ENCODE measurements at places on chromosomes 11 and 22.

- peak; percentile 19 for DNase-seq
Observed at GRCh38 chr11:6911948-6912347, 8.9 kb upstream of the OR2D3 start.

- no peak for DNase-seq
Observed at GRCh38 chr22:30252411-30253204, 6.0 kb upstream of the LIF start.

DNA sequence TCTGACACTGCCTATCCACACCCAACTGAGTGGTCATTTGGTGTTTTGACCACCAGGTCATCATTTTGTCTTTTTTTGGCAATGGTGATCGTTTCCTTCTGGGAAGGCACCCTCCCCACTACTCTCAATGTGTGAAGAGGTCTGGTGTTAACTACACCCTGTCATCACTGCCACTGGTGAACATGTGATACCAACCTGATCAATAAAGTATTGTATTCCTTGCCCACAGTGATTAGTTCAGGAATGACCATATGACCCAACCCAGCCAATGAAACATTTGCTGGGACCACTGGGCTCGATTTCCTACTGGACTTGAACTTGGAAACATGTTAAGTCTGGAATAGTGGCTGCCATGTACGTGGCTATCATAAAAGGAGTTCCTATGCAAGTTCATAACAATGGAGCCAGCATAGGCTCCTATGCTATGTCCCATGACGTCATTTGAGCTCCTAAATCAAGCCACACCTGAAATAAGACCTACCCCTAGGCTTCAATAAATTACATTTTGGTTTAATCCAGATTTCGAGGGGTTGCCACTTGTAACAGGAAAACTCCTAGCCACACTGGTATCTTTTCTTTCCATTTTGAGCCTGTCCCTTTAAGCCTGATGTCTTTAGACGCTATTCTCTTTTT lies 51.1 kb downstream of the CHST1 start:
- no peak for DNase-seq

DNA sequence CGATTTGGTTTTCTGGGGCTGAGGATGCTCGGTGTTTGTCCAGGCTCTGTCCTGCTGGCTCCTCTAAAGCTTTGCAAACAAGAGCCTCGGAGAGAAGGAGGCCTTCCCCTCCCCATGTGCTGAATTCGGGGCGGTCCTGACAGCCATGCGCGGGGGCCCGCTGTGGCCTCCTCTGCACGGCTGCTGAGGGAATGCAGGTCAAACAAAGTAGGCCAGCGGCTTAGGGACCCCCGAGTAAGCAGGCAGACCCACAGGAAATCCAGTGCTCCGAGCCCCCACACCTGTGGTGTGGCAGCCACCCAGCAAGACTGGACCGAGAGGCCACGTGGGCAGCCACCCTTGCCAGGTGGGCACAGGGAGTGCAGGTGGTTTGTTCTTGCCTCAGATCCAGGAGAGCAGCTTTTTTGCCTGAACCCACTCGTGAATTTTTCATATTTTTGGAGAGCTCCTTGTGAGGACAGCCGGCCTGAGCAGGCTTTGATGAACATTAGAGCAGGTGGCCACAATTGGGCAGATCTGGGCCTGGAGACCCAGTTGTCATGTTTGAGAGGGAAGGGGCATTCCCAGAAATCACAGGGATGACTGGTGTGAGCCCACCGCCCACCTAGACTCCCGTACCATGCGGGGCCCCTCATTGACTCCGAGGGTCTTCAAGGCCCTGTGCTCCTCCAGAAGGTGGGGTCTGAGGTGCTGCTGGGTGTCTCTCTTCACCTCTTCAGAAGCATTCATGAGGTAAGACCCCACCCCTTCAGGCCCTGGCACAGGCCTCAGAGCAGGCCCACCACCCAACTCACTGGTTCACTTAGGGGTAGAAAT lies 43.0 kb upstream of the KCNQ1OT1 start:
- DNase-seq = no peak

DNA sequence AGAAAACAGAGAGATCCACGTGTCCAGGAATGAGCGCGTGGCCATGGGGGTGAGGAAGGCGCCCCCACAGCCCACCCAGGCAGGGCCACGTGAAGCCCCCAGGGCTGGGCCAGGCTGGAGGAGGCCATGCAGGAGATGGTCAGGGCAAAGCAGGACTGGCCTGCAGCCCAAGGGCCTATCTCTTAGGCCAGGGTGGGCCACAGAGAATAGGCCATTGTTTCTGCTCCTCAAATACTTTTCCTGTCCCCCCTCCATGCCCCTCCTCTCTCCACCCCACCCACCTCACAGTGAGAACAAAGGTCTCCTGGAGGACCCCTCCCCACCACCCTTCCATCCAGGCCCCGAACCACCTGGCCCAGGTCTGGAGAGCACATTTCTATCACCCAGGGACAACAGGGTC lies 8.3 kb upstream of the CDC42EP1 start:
- DNase-seq = no peak

DNA sequence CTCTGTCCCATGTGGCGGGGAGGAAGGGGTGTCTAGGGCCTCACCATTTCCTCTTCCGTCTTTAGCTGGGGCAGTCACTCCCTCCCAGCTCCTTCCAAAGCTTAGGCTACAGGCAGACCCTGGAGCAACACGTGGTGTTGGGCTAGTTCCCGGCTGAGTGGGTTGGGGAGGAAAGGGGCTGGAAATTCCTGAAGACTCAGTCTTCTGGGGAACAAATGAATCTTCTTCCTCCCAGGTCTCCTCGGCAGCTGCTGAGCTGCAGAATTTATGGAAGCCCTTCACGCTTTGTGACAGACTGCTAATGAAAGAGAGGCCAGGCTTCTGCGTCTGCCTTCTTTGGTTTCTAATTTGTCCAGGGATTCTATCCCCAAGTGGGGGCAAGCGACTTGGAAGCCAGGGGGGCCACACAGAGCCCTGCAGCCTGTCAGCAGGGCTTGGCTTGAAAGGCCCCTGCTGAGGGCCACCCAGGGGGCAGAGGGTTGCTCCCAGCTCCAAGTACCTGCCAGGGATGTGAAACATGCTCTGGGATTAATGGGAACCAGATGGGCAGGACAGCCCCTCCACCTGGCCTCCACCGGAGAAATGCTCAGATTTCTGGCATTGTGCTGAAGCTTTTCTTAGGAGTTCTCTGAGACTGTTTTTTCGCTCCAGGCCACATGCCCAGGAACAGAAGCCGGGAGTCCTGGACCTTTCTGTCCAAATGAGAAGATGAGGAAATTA lies 123.1 kb downstream of the PKNOX2 start:
- DNase-seq = no peak

DNA sequence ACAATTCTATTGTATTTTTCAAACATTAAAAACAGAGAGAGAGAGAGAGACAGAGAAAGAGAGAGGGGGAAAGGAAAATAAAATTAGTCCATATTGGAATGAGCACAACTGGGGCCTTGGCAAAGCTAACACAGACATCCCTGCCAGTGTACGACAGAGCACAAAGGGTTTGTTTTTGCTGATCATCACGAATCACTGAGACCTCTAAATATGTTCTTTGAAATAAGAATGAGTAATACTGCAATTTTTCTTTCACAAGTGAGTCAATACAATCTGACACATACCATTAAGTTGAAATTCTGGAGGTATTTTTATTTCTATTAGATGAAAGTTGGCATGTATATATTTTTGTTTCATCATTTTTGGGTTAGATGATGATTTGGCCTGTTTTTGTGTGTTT lies 27.0 kb upstream of the LRRC4C start:
- no peak for DNase-seq

DNA sequence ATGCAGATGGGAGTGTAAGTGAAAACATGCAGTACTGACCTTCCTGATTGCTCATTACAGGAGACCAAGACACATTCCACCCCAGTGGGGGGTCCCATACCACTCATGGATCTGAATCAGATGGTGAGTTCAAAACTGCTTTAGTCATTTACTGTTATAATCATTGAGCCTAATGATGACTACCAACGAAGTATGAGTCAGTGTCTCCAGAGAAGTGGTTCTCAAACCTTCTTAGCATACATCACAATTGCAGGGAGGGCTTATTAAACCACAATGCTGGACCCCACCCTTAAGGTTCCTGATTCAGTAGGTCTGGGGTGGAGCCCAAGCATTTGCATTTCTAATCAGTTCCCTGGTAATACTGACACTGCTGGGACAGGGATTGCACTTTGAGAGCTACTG lies 75.8 kb downstream of the CD44 start:
- DNase-seq = peak; percentile 98

DNA sequence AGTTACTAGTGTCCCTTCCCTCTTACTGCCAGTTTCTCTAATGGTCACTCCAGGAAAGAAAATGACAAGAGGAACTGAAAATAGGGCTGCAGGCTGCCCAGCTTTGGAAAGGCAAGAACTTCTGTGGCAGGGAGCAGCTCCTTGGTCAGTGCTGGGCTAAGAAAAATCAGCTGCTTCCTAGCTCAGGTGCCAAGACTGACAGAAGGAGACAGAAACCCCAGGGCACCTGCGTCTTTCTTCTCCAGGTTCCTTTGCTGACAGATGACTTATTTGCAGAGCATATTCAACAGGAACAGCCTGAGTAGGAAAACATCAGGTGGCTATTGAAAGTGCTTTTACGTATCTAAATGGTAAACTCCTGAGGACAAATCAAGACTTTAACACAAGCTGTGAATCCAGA lies 25.4 kb downstream of the MAML2 start:
- DNase-seq = no peak

- DNase-seq = no peak
Observed at GRCh38 chr11:31882951-31883392, 71.8 kb upstream of the PAX6 start.

- peak; percentile 54 for DNase-seq
Observed at GRCh38 chr11:94504689-94505293, 7.5 kb upstream of the C11orf97 start.

DNA sequence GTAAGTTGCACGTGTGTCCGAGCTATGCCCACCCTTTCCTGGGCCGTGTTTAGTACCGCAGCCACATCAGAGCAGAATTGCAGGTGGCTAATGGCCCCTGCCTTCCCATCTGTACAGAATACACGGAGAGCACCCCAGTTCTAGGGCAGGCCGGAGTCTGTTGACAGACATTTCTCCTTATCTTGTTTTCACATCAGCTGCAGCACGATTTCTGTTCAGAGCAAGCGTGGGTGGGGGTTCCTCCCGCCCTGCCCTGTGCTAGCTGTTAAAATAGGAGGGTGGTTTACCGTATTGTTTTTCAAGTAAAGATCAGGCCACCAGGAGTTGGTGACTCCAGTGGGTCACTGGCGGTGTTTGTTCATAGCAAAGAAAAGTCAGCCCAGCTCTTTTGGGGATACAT lies 41.1 kb downstream of the UBASH3B start:
- no peak for DNase-seq

DNA sequence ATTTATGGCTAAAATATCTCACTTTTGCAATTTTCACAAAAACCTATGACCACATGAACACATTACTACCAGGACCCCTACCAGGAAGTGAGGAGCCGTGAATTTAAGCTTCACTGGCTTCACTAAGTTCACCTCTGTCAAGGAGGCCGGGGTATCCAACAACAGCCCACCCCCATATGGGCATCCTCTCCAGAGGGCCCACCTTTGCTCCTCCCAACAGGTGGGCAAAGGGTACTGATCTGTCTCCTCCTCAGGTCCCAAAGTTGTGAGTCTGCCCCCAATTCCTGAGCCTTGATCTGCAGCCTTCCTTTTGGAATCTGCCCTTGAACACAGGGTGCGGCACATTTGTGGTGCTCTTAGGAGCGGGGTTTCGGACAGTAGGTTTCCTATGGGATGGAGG lies 66.9 kb downstream of the OTOG start:
- DNase-seq = no peak

DNA sequence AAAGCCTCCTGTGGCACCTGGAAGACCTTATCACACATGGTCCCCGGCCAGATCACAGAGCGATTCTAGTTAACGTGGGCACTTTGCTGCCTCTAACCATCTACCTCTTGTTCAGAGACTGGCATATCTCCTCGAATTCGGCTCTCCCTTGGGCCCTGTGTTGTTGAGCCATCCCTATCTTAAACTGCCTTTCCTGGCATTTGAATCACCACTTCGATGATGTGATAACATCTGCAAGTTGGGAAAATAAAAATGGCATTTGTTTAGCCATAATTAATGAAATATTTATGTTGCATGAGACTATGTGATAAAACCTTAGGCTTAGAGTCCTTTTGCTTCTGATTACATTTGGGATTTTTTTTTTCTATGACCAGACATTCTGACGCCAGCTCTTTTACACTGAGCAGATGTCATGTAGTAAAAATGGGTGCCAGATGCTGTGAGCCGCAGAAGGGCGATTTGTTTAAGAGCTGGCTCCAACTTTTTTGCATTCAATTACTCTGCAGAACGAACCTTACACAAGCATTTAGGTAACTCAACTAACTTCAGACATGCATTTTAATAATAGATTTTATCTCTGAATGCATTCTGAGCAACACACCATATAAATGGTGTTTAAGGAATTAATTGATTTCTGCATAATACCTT lies 58.5 kb upstream of the PARVA start:
- peak; percentile 18 for DNase-seq

DNA sequence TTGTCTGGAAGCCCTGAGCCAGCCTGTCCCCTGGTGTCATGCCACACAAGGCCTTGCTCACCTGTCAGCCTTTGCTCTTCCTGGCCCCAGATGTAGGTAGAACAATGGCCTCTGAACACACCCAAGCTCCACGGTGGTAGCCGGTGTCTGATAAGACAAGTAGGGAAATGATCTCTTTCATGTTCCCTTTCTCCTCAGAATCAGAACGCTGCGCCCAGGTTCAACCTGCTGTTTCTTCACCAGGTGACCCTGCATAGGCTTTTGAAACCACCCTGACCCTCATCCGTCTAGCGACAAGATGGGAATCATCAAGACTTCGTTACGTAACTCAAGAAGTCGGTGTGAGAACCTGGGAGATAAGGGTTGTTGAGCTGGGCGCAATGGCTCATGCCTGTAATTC lies 28.7 kb upstream of the YWHAH start:
- DNase-seq = no peak

DNA sequence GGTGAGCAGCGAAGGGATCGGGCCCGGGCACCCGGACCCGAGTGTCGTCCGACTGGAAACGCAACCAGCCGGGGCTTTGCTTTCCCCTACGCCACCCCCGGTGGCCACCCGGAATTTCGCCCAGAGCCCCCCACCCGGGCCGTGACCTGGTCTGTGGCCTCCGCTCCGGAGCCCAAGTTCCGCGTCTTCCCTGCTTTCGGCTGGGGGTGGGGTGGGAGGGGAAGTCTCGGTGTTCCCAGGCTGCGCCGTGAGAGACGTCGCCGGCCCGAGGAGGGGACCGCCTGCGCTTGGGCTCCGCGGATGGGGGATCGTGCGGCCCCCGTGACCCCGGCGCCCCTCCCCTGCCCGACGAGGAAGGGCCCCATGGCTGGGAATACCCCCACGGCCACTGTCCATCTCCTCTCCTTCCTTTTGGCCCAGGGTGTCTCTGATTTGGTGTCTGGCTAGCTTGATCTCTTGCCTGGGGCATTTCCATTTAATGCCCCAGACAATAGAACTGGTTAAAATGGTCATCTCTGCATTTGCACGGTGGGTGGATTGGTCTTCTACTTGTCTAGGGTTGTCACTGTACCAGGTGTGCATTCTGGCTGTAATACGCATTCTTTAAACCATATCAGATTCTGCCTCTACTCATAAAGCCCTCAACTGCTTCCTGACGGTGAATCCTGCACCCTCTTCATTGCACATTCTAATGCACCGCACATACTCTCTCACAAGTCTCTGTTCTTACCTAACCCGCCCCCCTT lies 789 bp downstream of the SIK2 start:
- no peak for DNase-seq

Measured in stromal cell of bone marrow (primary cell).